ENCODE measurements at places on chromosomes 2 and 18.

- H3K36me3 ChIP-seq: peaks cover 24% of the 10 kb centered on the region
- H3K4me1 ChIP-seq: peaks cover 2% of the 10 kb centered on the region
- no peak overlapping the region for H3K4me3 ChIP-seq
- no peak overlapping the region for H3K27ac ChIP-seq
- no peaks in the 10 kb centered on the region for H3K27me3 ChIP-seq
- DNase-seq: no peak
Observed at GRCh38 chr18:8635087-8635486, 25.9 kb downstream of the RAB12 start.

DNA sequence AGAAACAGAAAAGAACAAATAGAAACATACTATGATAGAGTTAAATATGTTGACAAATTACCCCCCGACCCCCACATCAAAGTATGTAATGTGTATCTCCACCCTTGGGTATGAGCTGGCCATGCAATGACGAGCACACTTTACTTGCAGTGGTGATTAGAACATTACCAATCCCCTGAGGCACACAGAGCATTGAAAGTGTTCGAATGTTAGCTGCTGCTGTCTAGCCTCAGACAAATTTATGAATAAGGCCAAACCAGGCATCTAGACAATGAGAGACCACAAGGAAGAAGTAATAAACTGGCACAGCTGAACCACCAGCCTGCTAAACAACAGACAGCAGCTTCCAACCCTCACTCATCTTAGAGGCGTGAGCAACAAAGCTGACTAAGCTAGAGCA, 380.5 kb downstream of the DSEL start:
- no peaks in the 10 kb centered on the region for H3K27me3 ChIP-seq
- no peaks in the 10 kb centered on the region for H3K36me3 ChIP-seq
- no peaks in the 10 kb centered on the region for H3K4me1 ChIP-seq
- H3K4me3 ChIP-seq: no peak overlapping the region
- no peak for DNase-seq

- H3K36me3 ChIP-seq: no peaks in the 10 kb centered on the region
- DNase-seq: peak; percentile 29
- no peak overlapping the region for H3K4me3 ChIP-seq
- no peak overlapping the region for H3K27ac ChIP-seq
- peaks cover 5% of the 10 kb centered on the region for H3K4me1 ChIP-seq
Observed at GRCh38 chr2:98909317-98910211, 26.5 kb downstream of the CRACDL start.

- no peak for DNase-seq
- H3K27ac ChIP-seq: no peak overlapping the region
- no peaks in the 10 kb centered on the region for H3K27me3 ChIP-seq
- peaks cover 2% of the 10 kb centered on the region for H3K4me1 ChIP-seq
Observed at GRCh38 chr2:47310801-47311560, 92.0 kb upstream of the MSH2 start.

All from iPS DF 6.9 (cell line).